Neural cell (in vitro differentiated cells): ENCODE measurements at places on chromosomes 12 and 14. TPM values are rescaled to one million over a fixed set of nuclear protein-coding genes. Genes with fewer than 3 reads are reported as not detected.

LMO3 gene
- polyA plus RNA-seq = 38.8 and 42.8 TPM in 2 replicates

PTHLH gene
- 0.22 and 1.4 TPM in 2 replicates for polyA plus RNA-seq

CSRNP2 gene
- 114 and 123 TPM in 2 replicates for polyA plus RNA-seq

NANOG gene
- polyA plus RNA-seq = not detected in 2 replicates

KLHDC1 gene
- 5.2 and 6.5 TPM in 2 replicates for polyA plus RNA-seq

TMEM63C gene
- polyA plus RNA-seq = 11.1 and 14.6 TPM in 2 replicates

PTPN6 gene
- not detected in 2 replicates for polyA plus RNA-seq

OR6C74 gene
- not detected in 2 replicates for polyA plus RNA-seq

PDZRN4 gene
- polyA plus RNA-seq = 45.8 and 46.7 TPM in 2 replicates

CABP1 gene
- 0.44 and 0.71 TPM in 2 replicates for polyA plus RNA-seq

ISCU gene
- polyA plus RNA-seq = 164 and 170 TPM in 2 replicates

OR10G3 gene
- not detected in 2 replicates for polyA plus RNA-seq

NPAS3 gene
- 0.64 and 1.3 TPM in 2 replicates for polyA plus RNA-seq

AREL1 gene
- 30.4 and 33.8 TPM in 2 replicates for polyA plus RNA-seq

STXBP6 gene
- polyA plus RNA-seq = 14.6 and 15.1 TPM in 2 replicates

DPF3 gene
- polyA plus RNA-seq = 2.9 and 5.7 TPM in 2 replicates

KRT81 gene
- not detected in 2 replicates for polyA plus RNA-seq

TSPAN19 gene
- 3.5 and 4.8 TPM in 2 replicates for polyA plus RNA-seq

NINJ2 gene
- polyA plus RNA-seq = not detected in 2 replicates

ALG10 gene
- polyA plus RNA-seq = 9.1 and 12.8 TPM in 2 replicates

ALX1 gene
- 0.43 TPM in 1 of 2 replicates, not detected in the other for polyA plus RNA-seq

SLC15A4 gene
- 34.7 and 52.2 TPM in 2 replicates for polyA plus RNA-seq

KRT72 gene
- polyA plus RNA-seq = not detected in 2 replicates

LGMN gene
- 48.0 and 64.0 TPM in 2 replicates for polyA plus RNA-seq

OR4Q2 gene
- polyA plus RNA-seq = not detected in 2 replicates

CIT gene
- polyA plus RNA-seq = 3.3 and 12.4 TPM in 2 replicates

TPH2 gene
- 0.12 and 0.33 TPM in 2 replicates for polyA plus RNA-seq

ZCRB1 gene
- 65.3 and 83.9 TPM in 2 replicates for polyA plus RNA-seq
